ENCODE measurements at places on chromosomes 13 and 19. TPM values are rescaled to one million over a fixed set of nuclear protein-coding genes. Genes with fewer than 3 reads are reported as not detected.

The RFPL4AL1 gene
- not detected for total RNA-seq

The ZNF420 gene
- total RNA-seq, result 7.2 TPM

The CGB2 gene
- not detected for total RNA-seq

The UBE2L5 gene
- 0.59 TPM for total RNA-seq

DNA sequence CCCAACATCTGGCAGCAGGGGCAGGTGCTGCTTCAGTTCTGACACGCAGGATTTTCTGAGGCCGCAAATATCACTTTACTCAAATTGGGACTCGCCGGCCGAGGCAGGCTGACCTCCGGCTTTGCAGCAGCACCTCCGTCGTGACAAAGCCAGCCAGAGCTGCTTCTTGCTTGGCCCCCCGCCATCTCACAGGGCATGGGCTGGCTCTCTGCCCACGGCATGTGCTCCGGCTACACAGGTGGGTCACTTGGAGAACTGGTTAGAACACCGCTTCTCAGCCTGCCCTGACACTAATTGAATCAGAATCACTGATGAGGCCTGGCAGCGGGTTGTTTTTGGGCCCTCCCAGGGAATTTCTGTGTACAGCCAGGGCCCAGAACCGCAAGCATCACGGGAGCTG lies 112.3 kb downstream of the SLC7A1 start:
- no peak for DNase-seq

DNA sequence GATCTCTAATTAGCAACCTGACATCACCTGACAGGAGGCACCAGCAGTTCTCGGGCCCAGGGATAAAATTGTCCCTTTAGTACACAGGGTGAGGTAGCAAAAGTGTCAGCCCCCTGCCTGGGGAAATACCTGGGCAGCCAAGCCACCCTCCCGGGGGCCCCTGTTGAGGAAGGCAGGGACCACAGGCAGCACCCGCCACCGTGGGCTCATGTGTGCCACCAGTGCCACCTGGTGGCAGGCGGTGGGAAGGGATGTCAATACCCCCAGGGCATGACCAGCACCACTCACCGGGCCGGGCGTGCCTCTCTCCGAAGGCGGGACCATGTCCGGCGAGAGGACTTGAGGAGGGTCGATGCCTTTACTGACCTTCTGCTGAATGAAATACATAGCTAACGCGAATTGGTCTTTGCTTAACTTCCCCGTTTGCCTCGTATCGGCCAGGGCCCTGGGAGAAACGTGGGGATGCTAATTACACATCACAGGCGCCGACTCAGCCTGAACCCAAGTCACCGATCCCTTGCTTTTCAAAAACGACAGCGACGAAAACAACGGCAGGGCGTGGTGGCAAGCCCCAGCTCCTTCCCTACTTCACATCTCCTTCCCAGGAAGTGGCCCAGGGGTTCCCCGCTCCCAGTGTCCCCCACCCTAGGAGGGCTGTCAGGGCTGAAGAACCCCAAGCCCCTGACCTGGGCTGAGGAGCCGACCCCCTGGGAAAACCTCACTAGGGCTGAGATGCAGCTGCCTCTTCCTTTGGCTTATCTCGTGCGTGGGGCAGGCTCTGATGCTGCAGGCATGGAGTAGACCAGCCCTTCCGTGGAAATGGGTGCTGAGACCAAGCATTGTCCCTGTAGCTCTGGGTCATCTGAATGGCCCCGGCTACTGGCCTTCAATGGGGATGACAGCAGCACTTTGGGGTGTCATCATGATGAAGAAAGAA lies 53.8 kb downstream of the EPS15L1 start:
- DNase-seq, result peak; percentile 98

- DNase-seq, result peak; percentile 43
These were observed 12.0 kb downstream of the PLPP2 start for GRCh38 chr19:279231-279630.

GRCh38 chr13:76160506-76160905 lies 524.4 kb downstream of the LMO7 start:
- DNase-seq, result no peak

DNA sequence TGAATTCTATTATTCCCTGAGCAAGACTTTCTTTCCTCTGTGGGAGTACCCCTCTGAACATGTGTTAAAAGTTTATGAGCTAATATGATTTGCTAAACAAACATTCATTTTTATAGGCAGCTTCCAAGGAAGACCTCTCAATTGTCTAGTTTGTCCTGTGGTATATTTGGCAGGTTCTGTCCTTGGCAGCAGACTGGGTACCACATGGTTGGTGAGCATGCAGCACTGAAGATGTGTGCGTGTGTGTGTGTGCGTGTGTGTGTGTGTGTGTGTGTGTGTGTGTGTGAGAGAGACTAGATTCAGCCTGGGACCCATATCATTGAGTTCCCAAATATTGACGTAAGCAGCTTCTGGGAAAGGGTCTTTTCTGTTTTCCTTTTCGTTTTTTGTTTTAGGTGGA lies 24.0 kb downstream of the FGF9 start:
- DNase-seq, result no peak

DNA sequence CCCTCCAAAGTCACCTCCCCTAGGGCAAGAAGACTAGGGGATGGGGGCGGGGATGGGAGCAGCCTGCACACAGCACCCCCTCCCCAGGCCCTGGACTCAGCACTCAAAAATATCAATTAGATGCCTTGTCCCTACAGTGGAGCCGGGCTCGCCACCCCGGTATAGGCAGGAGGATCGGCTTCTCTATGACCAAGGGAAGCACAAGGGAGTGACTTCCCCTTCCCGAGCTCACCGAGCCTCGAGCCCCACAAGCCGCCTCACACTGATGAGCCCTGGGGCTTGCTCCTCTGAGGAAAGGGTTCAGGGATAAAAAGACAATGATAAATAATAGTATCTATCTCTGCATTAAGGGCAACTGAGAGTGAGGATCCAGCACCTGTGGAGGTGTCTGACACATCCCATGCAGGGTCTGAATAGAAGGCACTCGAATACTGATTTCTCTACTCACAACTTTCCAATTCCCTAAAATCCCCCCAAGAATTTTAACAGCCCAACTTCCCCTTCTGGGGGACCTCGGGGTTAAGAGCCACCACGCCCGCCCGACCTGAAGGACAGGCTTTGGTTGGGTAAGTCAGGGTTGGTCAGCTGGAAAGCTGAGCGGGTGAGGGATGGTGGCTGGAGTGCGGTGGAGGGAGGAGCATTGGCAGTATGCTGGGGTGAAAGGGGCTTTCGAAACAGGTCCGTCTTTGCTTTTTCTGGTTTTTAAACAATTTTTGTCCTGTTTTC lies 51.3 kb downstream of the STK24 start:
- DNase-seq, result no peak
